CD8-positive, alpha-beta T cell (primary cell): ENCODE measurements at places on chromosomes 6 and 20.

DNA sequence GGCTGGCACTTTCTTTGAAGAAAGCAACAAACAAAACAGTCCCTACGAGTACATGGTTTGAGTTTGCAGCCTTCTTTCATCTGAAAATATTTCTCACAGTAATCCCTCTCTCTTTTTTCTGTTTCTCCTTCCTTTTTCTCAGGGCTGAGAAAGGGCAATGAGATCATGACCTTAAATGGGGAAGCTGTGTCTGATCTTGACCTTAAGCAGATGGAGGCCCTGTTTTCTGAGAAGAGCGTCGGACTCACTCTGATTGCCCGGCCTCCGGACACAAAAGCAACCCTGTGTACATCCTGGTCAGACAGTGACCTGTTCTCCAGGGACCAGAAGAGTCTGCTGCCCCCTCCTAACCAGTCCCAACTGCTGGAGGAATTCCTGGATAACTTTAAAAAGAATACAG lies 80.7 kb upstream of the CLDN20 start:
- no peak for DNase-seq

GRCh38 chr6:33854572-33855030 lies 50.8 kb upstream of the MLN start:
- DNase-seq, result no peak

GRCh38 chr20:13139459-13140150 lies 81.5 kb upstream of the ISM1 start:
- DNase-seq, result no peak

DNA sequence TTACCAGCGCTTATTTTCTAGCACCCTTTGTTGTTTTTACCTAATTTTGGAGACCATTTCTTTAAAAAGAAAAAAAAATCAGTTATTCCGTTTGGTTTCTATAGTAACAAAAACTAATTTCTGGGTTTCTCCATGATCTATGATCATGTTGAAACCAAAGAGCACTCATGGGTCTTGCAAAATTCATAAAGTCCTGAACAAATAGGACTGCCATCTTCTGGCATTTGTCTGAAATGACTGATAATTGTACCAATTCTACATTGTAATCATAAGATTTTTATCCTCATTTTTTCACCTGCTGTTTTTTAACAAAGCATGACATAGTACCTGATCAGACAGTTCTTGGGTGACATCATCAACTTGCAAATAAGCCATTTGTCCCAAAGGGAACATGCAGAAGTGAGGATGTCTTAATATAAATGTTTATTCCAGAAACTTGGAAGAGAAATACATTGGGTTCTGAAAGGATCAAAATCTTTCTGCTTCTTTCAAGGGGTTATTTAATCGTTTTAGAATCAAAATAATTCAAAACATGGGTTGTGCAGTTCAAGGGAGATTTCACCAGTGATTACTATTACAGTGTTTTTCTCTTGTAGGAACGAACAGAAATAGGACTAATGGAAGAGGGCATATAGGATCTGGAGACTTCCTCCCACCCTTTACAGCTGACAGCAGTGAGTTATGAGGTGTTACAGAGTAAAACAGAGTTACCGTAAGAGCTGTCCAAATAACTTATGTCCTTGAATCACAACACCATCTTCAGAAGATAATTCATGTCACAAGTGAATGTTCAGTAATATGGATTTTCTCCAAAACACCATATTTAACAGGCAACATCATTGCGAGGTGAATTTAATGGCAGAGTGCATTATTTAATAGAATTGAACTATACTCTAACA lies 87.1 kb upstream of the GJE1 start:
- DNase-seq, result no peak

DNA sequence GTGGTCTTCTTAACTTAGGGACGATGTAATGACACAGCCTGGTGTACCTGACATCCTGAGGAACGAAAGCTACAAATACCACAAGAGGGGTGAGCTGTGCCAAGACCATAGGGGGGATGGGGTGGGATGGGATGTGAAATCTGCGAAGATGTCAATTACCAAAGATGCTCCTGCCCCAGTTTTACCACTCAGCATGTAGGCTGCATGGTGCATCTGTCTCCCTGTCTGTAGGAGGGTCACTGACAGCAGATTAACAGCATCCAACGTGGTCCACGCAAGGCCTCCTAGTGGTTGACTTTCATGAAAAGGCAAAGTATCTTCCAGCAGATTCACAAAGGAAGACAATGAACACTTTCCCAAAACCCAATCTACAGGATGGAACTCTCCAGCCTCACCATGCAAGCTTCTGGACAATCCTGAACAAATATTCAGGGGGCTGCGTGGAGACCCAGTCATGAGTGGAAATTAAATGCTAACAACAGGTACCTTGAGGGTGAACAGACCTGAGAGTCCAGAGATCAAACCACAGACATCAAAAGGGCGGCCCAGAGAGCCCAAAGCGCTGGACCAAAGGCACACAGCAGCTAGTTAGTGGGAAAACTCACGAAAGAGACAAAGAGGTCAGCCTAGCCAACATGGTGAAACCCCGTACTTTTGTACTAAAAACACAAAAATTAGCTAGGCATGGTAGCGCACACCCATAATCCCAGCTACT lies 44.4 kb downstream of the ZMYND8 start:
- DNase-seq, result no peak

DNA sequence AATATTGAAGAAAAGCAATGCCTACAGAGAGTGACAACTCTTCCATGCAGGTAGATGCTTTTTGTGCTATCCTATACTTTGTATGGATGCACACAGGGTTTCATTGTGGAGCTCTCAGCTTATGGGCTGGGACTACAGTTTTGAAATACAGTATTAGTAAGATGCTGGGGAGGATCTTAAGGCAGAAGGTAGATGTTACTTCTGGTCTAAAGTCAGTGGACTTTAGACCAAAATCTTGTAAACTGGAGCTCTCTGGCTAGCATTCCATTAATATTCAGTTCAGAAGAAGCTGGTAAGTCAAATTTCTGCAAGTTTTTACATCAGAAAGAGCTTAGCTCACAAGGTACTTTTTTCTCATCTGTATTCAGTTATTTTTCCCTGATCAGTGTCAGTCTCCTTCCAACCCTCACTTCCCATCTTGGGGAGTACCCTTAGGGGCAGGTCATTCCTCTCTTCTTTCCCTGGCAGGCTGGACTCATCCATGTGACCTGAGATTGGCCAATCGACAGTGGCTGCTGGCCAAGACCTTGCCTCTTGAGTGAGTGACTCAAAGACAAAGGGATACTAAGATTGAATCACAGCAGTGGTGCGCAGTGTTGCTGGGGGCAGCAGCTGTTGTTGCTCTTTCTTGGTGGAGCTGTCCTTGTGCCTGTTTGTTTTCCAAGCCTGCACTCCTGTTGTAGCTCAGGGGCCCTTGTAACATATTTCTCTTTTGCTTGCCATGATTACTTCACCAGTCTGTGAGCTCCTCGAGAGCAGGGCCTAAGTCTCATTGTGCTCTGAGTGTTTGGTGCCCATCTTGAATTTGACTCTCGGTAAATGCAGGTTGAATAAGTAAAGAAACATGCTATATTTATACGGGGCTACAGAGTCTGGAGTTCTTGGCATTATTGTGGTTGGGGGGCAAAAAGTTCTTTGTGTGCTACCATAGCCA lies 2.8 kb upstream of the PHF20 start:
- DNase-seq, result peak; percentile 25

GRCh38 chr6:128686084-128686483 lies 165.7 kb upstream of the PTPRK start:
- DNase-seq, result no peak

GRCh38 chr20:5024982-5025381 lies 23.7 kb upstream of the SLC23A2 start:
- DNase-seq, result no peak

DNA sequence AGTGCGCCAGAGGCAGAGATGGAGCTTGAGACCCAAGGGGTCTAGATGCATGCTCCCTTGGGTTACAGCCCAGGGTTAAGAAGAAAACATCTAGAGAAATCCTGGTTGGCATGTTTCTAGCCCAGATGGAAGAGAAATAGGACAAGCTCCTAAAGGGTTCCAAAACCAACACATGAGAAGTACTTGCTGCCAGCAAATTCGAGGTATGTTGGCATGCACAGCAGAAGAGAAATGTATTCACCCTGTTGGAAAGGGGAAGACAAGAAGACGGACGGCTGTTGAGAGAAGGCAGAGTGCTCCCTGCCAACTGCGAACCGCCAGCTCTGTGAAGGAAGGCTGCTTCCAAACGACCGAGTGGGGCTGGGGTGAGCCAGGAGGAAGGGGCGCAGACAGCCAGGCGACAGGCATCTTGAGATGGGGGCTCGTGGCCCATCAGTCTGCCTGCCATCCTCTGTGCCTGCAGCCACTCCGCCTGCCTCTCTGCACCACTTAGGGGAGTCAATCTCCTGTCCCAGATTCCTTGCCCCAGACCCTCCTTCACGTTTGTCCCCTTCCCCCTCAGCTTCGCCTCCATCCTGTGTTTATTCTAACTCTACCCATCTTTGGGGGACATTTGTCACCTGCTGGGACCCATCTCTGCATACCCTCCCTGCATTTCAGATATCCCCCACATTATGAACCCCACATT lies 249.2 kb downstream of the CDC5L start:
- no peak for DNase-seq

- no peak for DNase-seq
Measured at GRCh38 chr20:6134592-6134991, 11.8 kb upstream of the FERMT1 start.

DNA sequence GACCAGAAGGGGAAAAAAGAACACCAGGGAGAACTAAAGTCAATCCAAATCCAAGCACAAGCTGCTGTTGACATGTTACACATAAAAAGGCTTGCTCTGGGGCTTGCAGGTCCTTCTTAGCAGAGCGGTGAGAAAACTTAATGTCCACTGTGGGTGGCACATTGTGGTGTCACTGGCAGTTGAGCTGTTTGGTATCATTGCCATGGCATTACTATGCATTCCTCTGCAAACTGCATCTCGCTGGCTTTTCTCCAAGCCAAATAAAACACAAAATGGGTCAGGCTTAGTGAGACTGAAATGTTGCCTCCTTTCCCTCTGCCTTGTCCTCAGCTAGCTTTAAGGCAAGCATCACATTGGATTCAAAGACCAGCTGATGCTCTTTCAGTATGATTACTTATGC lies 40.9 kb downstream of the LY86 start:
- DNase-seq, result no peak

GRCh38 chr6:36980876-36981619 lies 4.9 kb downstream of the MTCH1 start:
- DNase-seq, result no peak

DNA sequence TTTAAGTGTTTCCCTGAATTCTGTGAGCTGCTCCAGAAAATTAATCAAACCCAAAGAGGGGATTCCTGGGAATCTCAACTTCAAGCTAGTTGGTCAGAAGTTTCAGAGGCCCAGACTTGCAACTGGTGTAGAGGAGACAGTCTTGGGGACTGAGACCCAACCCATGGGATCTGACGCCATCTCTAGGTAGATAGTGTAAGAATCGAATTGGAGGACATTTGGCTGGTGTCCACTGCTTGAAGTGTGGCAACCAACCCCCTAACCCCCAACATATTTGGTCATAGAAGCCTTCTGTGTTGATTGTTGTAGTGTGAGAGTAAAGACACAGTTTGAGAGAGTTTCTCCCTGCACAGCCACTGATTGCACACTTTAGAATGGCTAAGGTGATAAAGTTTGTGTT lies 103.5 kb upstream of the CARMIL1 start:
- DNase-seq, result no peak

DNA sequence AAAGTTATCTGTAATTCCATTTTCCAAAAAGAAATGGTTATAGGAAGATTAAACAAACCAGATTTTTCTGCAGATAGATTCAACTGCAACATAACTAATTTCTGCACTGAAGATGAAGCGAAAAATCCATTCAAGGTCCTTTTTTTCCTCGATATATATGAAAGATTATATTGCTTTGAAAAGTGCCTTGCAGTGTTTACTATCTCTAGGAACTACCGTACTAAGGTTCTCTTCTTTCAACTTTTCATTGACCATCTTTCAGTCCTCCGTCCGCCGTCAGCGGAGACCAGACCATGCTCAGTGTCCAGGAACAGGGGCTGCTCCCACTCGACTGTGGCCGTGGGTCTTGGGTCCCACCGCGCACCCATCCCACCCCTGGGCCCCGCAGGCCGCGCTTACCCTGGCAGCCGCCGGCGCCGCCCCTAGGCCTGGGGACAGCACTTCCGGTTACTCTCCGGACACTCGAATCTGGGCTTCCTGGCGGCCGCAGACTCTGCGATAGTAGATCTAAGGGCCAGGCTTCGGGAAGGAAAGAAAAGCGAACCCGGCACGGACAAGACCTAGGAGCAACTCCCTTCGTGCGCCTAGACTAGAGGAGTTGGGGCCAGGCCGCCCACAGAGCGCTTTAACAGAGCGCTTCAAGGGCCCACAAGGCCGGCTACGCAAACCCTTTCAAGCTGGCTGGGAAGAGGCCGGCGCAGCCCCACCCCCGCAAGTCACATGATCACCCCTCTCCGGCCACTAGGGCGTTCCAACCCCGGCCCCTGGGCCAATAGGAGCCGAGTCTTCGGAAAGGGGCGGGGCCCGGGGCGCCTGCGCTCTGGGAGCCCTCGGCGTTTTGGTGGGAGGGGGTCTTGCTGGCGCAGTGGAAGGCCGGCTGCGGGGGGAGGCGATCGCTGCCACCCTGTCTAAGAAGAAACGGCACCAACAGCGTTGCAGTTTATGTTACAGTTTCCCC lies at the start of gene ZNF322:
Gene ZNF322 (minus strand): TSS at position 705 of the 958 bp plus-strand sequence. CDS start 21,193 bp downstream, outside the sequence.
- peak; percentile 90 for DNase-seq

GRCh38 chr6:85240787-85241385 lies 209.0 kb upstream of the NT5E start:
- no peak for DNase-seq

DNA sequence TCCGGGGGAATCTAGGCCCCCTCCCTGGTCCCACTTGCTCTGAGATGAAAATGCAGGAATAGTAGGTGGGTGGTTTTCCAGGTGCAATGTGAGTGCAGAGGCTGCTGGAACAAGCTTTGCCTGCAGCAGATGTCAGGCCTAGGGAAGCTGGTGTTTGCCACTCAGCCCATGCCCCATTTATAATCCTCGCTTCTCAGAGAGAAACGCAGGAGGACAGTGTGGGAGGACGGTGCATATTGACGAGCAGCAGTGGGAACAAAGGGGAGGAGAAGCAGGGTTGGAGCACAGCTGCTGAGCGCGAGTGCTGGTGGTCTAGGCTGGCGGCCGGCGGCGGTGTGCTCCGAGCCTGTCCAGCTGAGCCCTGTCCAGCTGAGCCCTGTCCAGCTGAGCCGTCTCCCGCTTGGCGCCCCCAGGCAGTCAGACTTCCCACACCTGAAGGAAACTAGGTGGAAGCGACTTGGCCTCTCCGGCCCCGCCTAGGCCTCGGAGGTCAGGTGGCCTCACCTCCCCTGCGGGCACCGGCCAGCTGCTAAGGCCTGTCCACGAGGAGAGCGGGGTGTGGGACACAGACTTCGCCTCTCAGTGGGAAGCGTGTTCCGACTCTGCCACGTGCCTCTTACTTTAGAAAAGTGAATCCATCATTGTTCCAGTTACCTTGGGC lies 49.7 kb upstream of the FRMD1 start:
- no peak for DNase-seq

- DNase-seq, result no peak
Measured at GRCh38 chr6:104699593-104700329, 160.0 kb downstream of the HACE1 start.

- no peak for DNase-seq
Measured at GRCh38 chr20:7879883-7880282, 60.4 kb downstream of the HAO1 start.

- no peak for DNase-seq
Measured at GRCh38 chr6:164097056-164097455, 682.5 kb downstream of the QKI start.

GRCh38 chr6:167153521-167153959 lies 4.2 kb downstream of the GPR31 start:
- no peak for DNase-seq

- DNase-seq, result no peak
Measured at GRCh38 chr6:34120953-34121675, 24.8 kb downstream of the GRM4 start.
